ENCODE measurements at places on chromosomes 1 and 21. TPM values are rescaled to one million over a fixed set of nuclear protein-coding genes. Genes with fewer than 3 reads are reported as not detected.

DNA sequence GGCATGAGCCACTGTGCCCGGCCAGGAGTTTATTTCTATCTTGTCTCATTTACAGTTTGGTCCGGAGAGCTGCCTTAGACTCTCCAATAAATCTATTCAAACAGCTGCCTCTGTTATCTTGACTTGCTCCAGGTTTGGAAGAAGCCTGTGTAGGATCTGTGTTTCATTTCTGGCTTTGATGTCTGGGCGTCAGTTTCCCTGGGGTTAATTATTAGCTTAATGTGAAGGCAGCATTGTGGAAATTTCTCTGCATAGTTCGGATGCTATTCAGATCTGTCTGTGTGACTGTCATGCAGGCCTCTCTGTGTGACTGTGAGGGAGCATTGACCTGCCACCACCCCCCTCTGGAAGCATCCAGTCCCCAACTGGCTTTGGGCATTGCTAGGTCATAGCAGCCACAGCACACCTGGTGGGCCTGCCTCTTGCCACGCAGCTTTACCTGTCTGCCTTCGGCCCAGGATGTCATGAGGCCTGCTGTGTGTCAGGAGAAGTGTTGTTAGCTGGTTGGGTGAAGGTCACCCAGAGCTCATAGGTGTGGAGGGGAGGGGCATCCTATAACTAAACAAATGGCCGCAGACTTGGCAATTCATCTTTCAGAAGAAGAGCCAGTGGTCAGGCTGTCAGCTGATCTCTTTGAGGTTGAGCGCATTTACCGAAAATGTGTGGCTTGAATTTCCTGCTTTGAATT is 9.8 kb downstream of the IFNGR2 start:
- no peak for DNase-seq
- H3K36me3 ChIP-seq = peaks cover 81% of the 10 kb centered on the region
- no peaks in the 10 kb centered on the region for H3K27me3 ChIP-seq
- H3K27ac ChIP-seq = peak overlapping the region; percentile 24

- no peaks in the 10 kb centered on the region for H3K27me3 ChIP-seq
- no peak for DNase-seq
- no peak overlapping the region for H3K27ac ChIP-seq
- no peaks in the 10 kb centered on the region for H3K36me3 ChIP-seq
Observed at GRCh38 chr1:94871031-94871430, 50.9 kb downstream of the SLC44A3 start.

GRCh38 chr1:28591708-28592320 is at the start of gene RAB42:
Gene RAB42 (plus strand): TSS chr1:28592265. CDS start chr1:28592512, 247 bp downstream.
- peaks cover 23% of the 10 kb centered on the region for H3K4me1 ChIP-seq
- H3K27ac ChIP-seq = peak within 1 kb of the TSS; percentile 7
- H3K27me3 ChIP-seq = no peaks in the 10 kb centered on the region

DNA sequence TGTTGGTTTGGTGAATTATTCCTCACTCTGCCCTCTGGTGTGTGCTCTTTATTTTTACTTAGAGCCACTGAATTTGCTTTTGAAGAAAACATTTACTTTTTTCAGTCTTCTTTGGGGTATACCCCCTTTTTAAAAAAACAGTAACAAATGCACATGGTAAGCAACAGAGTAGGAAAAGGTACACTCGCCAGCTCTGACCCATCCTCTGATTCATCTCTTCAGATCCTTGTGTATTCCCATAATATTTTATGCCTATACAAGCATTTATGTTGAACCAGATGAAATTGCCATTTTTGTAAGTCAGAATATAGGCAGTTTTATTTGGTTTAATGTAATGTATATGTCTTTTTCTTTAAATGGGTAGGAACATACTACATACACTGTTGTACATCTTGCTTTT is 28.3 kb downstream of the TTC3 start:
- no peaks in the 10 kb centered on the region for H3K27me3 ChIP-seq
- no peaks in the 10 kb centered on the region for H3K4me1 ChIP-seq

DNA sequence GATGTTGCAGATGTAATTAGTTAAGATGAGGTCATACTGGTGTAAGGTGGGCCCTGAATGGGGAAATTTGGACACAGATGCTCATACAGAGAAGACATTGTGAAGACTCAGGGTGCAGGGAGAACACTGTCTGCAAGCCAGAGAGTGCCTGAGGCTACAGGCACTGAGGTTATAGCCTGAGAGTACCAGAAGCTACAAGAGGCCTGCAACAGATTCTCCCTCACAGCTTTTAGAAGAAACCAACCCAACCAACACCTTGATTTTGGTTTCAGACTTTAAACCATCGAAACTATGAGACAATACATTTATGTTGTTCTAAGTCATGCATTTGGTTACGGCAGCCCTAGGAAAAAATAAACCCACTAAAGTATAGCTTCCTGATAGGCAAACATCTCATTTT is 321.7 kb upstream of the USP25 start:
- H3K36me3 ChIP-seq = no peaks in the 10 kb centered on the region
- H3K27me3 ChIP-seq = no peaks in the 10 kb centered on the region
- H3K4me1 ChIP-seq = no peaks in the 10 kb centered on the region

DNA sequence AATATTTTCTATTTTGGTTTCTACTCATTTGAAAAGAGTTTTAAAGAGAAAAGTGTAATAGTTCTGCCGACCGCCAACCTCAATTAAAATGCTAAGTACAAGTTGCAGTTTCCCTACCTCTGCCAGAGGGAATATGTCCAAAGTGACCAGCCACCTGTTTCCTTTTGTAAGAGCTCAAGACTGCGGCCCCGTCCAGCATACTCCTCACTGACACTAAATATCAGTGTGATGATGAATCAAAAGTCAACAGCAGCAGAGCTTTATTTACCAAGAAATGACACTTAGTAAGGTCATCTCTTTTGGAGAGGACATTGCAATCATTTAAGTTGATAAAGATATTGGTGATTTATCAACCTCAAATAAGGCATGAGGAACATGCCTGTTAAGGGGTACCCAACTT is 57.4 kb upstream of the NRIP1 start:
- H3K27me3 ChIP-seq = no peaks in the 10 kb centered on the region
- no peak overlapping the region for H3K27ac ChIP-seq
- DNase-seq = no peak

- H3K4me3 ChIP-seq = peak overlapping the region; percentile 19
- no peaks in the 10 kb centered on the region for H3K36me3 ChIP-seq
- peak; percentile 69 for DNase-seq
- peaks cover 39% of the 10 kb centered on the region for H3K27me3 ChIP-seq
Observed at GRCh38 chr1:183416850-183417771, 1.1 kb downstream of the NMNAT2 start.

- DNase-seq = no peak
- peaks cover 8% of the 10 kb centered on the region for H3K4me1 ChIP-seq
- H3K27me3 ChIP-seq = no peaks in the 10 kb centered on the region
- no peak overlapping the region for H3K4me3 ChIP-seq
- peaks cover 92% of the 10 kb centered on the region for H3K36me3 ChIP-seq
Observed at GRCh38 chr1:117093870-117094621, 27.5 kb downstream of the TRIM45 start.

GRCh38 chr1:207031632-207032264 is 808 bp downstream of the C1orf116 start:
- peaks cover 24% of the 10 kb centered on the region for H3K27me3 ChIP-seq
- H3K4me3 ChIP-seq = peak overlapping the region; percentile 40
- H3K36me3 ChIP-seq = no peaks in the 10 kb centered on the region

F13B gene
- not detected for polyA plus RNA-seq

C2CD2 gene
- 19.9 TPM for polyA plus RNA-seq

C1orf53 gene
- polyA plus RNA-seq = 2.2 TPM

KIAA1614 gene
- 6.2 TPM for polyA plus RNA-seq

TDRD10 gene
- polyA plus RNA-seq = 3.7 TPM

SLC16A4 gene
- 6.1 TPM for polyA plus RNA-seq
